WTC11 (cell line): ENCODE measurements at places on chromosomes 3 and 15. TPM values are rescaled to one million over a fixed set of nuclear protein-coding genes. Genes with fewer than 3 reads are reported as not detected.

SYNPR gene
- 0.78 to 1.4 TPM (median 0.85 TPM) in 3 replicates for total RNA-seq

GOLGA8G gene
- total RNA-seq: not detected in 3 replicates

HDGFL3 gene
- total RNA-seq: 117 to 126 TPM (median 124 TPM) in 3 replicates

KCNH8 gene
- total RNA-seq: 2.5 to 2.8 TPM (median 2.8 TPM) in 3 replicates

ZDHHC19 gene
- 4.4 to 5.2 TPM (median 4.5 TPM) in 3 replicates for total RNA-seq

SCAANT1 gene
- total RNA-seq: 1.3 TPM in 1 of 3 replicates, not detected in the others

DNA sequence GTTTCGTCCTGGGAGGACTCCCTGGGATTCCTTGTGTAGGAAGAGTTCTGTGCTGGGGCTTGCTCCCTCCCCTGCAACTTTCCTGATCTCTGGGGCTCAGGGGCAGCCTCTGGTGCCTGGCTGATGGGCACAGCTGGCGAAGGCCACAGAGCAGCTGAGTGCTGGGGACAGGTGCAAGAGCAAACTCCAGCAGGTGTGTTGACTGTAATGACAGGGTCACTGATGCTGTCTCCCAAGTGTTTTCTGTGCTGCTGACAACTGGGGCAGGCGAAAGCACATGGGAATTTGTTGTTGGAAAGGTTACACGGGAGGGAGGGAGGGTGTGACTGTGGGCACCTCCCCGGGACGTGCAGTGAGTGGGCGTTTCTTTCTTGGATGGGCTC lies 21.6 kb downstream of the CPN2 start:
- DNase-seq: no peak

- no peak for DNase-seq
These were observed 370.9 kb downstream of the NSUN3 start for GRCh38 chr3:94433811-94434210.

- no peak for DNase-seq
These were observed 928.5 kb upstream of the ROBO1 start for GRCh38 chr3:80696280-80696679.

DNA sequence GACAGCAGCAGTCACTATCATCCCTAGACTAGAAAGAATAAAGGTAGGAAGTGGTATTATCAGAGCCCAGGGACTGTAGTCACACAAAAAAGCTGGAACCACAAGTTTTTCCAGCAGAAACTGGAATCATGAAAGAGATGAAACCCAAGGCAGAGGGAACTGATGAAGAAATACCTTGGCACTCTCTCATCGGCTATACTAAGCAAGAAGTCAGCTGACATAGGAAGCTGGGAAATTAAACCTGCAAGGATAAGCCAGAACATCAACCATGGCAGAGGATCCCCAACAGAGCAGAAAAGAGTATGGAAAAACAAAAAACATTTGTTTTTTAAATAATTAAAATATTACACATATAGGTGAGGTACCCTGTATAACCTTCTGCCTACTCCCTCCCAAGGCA lies 86.5 kb downstream of the AQR start:
- DNase-seq: no peak

GRCh38 chr3:25433868-25434267 lies 5.8 kb downstream of the RARB start:
- DNase-seq: no peak

DNA sequence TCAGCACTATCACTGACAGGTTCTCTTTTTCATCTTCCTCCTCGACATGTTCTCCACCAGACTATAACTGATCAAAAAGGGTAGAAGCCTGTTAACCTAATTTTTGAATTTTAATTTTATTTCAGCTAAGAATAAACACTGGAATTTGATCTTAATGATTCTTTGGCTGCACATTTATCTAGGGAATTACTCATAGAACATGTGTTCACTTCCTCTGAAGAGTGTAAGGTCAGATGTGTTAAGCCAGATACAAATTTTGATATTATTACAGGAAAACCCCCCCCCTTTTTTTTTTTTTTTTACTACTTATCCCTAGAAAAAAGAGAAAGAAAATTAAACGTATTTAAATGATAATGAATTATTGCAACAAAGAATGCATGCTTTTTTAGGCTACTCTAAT lies 15.0 kb downstream of the DCBLD2 start:
- no peak for DNase-seq

DNA sequence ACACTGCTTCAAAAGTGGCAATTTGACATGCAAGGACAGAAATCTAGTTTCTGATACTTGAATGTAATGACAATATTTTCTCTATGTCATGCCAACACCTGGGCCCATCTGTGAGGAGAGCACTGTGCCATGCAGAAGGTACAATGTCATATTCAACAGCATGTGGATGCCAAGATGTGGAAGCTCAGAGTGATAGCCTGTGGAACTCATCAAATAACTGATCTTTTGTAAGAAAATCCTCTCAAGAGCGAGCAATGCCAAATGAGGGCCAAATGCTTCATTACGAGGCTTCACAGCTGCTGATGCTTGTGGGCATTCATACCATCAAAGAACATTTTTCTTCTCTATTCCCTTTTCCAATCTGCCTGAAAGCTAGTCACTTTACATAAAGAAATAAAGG lies 95.1 kb downstream of the ROBO1 start:
- DNase-seq: no peak

DNA sequence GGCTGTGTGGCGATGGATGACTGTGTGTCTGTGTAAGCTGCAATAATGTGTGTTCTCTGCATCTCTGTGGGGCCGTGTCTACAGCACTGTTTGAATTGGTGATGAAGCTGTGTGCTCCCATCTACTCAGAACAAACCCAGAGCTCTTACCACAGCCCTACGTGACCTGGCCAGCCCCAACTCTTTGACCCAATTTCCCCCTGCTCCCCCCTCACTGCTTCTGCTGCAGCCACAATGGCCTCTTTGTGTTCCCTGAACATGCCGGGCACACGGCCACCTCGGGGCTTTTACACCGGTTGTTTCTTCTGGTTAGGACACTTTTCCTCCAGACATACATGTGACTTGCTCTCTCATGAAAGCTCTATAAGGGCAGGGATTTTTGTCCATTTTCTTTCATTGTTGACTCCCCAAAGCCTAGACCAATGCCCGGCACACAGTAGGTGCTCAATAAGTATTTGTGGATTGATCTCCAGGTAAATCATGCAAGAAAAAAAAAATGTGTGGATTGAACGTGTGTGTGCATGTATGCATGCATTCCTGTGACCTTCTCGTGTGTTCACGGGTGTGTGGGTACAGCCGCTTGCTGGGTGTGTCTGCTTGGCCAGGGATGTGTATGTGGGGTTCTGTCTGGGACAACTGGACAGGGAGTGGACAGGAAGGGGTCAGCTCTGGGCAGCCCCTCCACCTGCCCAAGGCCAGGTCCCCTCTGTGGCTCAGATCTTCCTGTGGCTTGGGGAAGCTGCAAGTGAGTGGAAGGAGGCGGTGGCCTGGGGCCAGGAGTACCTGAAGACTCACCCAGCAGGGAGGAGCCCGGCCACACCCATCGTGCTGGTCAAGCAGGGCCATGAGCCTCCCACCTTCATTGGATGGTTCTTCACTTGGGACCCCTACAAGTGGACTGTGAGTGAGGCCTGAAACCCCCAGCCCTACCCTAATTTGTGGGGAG lies 14.8 kb downstream of the VILL start:
- DNase-seq: no peak

DNA sequence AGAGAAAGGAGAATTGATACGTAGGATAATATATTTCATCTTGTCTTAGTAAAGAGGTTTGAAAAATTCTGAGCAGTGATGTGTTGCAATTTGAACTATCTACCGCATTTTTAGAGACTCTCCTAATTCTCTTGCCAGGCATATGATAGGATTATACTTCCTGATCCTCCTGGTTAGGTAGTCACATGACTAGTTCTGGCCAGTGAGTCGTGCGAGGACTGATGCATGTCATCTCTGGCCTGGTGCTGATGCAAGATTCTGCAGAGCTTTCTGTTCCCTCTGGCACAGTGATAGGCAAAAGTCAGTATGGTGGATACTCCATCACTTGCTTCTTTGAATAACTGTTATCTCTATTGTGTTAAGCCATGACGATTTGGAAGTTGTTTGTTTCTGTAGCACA lies 277.6 kb upstream of the NAALADL2 start:
- DNase-seq: no peak

DNA sequence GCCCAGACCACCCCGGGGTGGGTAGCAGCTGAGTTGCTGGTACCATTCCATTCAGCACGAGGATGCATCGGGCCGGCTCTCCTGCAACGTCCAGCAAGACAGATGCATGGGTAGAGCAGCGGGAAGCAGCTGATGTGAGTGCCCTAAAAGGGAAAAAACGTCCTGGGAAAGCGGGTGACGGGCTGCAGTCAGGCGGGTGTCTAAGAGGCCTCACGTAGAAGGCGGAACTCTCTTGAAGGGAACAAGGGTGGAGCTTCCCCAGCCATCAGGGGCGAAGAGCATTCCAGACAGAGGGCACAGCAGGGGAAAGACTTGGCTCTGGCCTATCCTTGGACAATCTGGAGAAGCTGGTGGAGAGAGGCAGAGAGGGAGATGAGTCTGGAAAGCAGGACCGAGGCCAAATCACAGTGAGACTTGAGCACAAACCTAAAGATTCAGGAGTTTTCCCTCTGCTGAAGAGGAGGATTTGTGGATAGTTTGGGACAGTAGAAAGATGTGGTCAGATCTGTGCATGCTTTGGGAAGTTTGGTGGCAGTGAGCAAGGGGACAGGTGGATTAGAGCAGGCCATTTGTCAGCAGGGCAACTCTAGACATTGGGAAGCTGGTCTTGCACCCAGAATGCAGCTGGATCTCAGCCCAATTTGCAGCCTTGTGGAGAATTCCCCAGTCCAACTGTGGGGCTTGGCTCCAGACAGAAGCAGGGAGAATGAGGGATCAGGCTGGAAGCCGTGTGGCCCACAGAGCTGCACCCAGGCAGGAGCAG lies 70.7 kb downstream of the SEMA5B start:
- DNase-seq: peak; percentile 20

- DNase-seq: no peak
These were observed 6.9 kb upstream of the SACM1L start for GRCh38 chr3:45682311-45682710.

GRCh38 chr3:57179580-57180410 lies 14.6 kb upstream of the IL17RD start:
- DNase-seq: no peak
